ENCODE measurements at places on chromosomes 6 and 20.

GRCh38 chr6:100452998-100453397 is 11.7 kb downstream of the SIM1 start:
- DNase-seq, result peak; percentile 62

GRCh38 chr6:52514514-52514913 is 62.3 kb downstream of the TRAM2 start:
- DNase-seq, result no peak

DNA sequence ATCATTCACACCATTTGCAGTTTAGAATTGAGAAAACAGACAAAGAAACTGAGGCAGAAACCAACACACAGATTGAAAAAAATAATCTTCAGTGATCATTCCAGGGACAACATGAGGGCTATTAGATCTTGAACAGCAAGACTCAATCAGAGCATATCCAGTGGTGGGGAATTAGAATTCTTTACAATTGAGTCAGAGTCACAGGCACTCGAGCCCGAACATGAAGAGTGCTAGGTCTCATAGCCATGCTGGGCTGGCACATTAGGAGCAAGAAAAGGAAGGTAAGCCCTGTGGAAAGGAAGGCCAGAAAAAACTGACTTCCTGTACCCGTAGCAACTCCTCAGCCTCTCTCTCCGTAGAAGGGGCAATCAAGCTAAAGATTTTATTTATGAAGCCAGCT is 419.9 kb downstream of the HAO1 start:
- DNase-seq, result no peak

GRCh38 chr20:51532577-51533191 is 9.8 kb downstream of the NFATC2 start:
- no peak for DNase-seq

DNA sequence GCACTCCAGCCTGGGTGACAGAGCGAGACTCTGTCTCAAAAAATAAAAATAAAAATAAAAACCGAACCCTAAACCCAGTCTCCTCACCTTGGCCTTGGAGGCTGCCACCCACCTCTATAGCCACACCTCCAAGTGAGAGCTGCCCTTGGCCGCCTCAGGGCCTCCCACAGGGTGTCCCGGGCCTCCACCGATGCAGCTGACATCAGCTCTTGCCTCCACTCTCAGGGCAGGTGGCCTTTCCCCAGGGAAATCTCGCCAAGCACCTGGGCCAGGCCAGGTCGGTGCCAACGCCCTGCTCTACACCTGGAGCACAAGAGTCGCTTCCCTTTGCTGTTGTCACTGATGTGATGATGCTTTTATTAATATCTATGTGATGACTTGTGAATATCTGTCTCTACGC is 8.9 kb upstream of the MYL9 start:
- no peak for DNase-seq

- no peak for DNase-seq
Measured at GRCh38 chr6:45073771-45074170, 254.4 kb upstream of the RUNX2 start.

- no peak for DNase-seq
Measured at GRCh38 chr6:113997116-113997515, 26.2 kb upstream of the HDAC2 start.

GRCh38 chr20:57781901-57782300 is 72.1 kb upstream of the PMEPA1 start:
- DNase-seq, result no peak

GRCh38 chr20:32858701-32859372 is at the start of gene EFCAB8:
TSS of gene EFCAB8 (plus strand) at chr20:32858923. CDS start at chr20:32863793, 4,870 bp downstream.
- no peak for DNase-seq

- no peak for DNase-seq
Measured at GRCh38 chr20:3509064-3509463, 38.2 kb downstream of the ATRN start.
